Renal pelvis (tissue), 12 donors: ENCODE measurements at places on chromosomes 5 and 9. TPM values are rescaled to one million over a fixed set of nuclear protein-coding genes. Genes with fewer than 3 reads are reported as not detected.

- DNase-seq: no peak
These were observed 23.3 kb upstream of the PLPPR1 start for GRCh38 chr9:101005246-101005645.

The ANKRD18B gene
- polyA plus RNA-seq: 1.6 TPM

- no peak for DNase-seq
These were observed 219.6 kb downstream of the CTNND2 start for GRCh38 chr5:11684607-11685006.

- DNase-seq: no peak
These were observed 17.2 kb upstream of the SLC25A51 start for GRCh38 chr9:37921168-37921510.

The NTRK2 gene
- polyA plus RNA-seq: 81.1 TPM

The LCN15 gene
- polyA plus RNA-seq: 0.21 TPM

- DNase-seq: peak; percentile 40
These were observed 45.3 kb upstream of the ISOC1 start for GRCh38 chr5:129049126-129049799.
